B cell (primary cell): ENCODE measurements at places on chromosomes 3 and 15.

DNA sequence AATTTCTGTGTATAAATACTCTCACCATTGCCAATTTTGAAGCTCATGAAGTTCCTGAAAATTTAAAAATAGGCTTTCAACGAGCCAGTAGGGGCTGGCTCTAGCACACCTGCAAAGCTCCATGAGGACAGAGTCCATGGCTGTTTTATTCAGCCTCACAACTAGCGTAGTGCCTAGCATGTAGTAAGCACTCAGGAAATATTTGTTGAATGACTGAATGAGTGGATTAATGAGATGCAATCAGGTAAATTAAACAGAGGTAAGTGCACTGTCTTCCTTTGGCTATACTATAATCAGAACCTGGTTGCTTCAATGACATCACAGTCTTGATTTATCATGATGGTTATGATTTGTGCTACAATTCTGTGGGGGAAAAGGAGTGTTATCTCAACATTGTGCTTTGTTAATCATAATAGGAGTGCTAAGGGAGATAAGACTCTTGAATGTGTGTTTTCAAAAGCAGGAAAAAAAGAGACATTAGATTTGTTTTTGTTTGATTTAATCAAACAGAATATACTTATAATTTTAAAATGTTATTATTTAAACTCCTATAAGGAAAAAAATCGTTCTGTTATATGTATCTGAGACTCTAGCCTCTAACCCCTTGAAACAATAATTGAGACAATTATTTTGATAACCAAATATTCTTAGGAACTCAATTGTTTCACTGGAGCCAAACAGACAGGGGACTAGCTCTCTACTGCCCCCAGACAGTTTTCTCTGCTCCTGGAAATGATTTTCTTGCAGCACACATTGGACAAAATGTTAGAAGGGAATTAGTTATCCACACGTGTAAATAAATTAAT lies 171.7 kb upstream of the ATP11B start:
- no peak for DNase-seq

GRCh38 chr3:123324880-123325765 lies 123.4 kb downstream of the SEC22A start:
- DNase-seq: no peak

DNA sequence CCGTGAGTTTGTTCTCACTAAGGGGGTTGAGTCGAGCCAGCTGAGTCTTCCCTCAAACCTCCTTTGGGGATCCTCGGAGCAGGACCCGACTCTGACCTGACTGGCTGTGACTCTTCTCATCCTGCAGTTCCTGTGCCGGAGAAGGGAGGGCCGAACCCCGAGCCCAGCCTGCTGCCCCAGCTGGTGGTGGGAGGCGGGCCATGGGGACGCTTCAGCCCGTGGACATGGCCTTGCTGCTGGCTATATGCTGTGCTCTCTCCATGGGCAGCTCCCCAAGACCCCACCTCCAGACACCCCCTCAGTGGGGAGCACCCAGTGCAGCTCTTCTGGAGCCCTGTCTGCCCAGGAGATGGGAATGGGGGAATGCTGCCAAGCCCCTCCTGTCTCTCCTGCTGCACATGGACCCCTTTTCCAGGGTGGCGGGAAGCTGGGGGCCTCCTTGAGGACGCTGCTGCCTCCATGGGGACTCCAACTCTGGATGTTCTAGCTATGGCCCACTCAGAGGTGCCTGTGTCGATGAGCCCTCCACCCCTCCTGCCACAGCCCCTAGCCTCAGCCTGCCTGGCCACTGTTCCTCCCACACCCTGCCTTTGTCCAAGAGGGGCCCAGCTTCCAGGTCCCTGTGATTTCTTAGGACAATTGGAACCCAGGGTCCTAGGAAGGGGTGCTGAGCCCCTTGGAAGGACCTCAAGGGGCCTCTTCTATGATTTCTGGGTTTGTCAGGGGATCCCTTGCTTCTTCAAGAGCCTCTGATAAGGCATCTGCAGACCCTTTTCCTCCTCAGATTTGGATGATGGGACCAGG lies 12.8 kb downstream of the C15orf39 start:
- DNase-seq: no peak

DNA sequence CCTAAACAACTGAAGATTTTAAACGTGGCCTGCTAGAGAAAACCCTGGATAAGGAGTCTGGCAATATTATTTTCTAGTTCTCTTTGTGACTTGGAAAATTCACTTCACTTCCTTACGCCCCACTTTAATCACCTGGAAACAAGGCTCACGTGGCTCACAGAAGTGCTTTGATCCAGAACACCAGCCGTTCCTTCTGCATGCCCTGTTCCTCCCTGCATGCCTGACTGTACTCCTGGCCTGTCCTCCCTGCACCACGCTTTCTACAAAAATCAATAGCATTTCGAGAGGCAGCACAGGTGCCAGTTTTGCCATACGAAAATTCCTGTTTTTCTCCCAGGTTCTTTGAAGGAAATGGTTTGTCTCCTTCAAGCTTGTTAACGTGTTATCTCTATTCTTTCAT lies 474.2 kb upstream of the RGMA start:
- no peak for DNase-seq

DNA sequence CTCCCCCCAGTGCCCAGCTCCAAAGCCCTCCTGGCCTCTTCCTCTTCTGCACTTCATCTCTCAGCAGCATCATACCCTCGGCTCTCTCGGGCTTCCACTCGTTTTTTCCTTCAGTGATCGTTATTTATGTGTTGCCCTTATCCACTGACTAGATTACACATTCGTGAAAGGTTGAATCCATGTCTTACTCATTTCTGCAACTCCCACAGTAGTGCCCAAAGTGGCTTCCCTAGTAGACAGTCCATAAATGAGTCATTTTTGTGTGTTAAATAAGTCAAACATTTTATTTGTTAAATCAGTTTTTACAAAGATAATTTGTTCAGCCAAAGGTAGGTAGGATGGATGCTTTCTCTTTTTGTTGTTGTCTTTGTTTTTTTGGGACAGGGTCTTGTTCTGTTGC lies 87.4 kb downstream of the CRTC3 start:
- no peak for DNase-seq

- DNase-seq: no peak
Measured at GRCh38 chr15:76193934-76194333, 117.3 kb downstream of the ETFA start.
